ENCODE measurements at places on chromosomes 5 and 9. TPM values are rescaled to one million over a fixed set of nuclear protein-coding genes. Genes with fewer than 3 reads are reported as not detected.

CCNH gene
- 53.7 TPM for total RNA-seq

PCDHA10 gene
- total RNA-seq, result 1.5 TPM

FANCC gene
- 11.3 TPM for total RNA-seq

NFX1 gene
- 36.2 TPM for total RNA-seq

IL13 gene
- total RNA-seq, result not detected

FOXD4L3 gene
- total RNA-seq, result 0.21 TPM

DNA sequence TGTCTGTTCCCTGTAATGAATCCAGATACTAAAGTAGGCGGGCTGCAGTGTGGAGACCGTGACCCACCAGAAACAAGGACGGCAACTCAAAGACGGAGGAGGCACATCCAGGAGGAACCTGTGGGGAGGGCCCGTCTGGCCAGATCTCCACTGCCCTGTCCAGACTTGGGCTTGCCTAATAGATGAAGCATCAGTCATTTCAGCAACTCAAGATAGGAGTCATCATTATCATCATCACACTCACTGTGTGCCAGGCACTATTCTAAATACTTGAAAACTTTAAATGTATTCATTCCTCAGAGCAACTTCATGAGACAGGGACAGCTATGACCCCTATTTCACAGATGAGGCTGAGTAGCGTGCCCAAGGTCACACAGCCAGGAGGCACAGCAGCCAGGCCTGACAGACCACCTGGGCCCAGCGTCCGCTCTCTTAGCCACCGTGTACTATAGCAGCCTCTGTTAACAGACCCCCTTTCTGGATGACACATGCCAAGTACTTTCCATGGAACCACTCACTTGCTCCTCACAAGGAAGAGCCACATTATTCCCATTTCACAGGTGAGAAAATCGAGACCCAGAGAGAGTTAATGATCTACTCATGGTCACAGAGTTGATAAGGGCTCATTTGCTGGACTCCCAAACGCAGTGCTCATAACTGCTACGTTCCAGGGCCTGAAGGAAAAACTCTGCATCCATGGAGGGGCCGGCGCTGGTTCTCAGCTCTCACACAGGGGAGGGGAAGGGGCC, 4.9 kb upstream of the IL4 start:
- no peak overlapping the region for H3K27ac ChIP-seq
- no peaks in the 10 kb centered on the region for H3K36me3 ChIP-seq
- peaks cover 2% of the 10 kb centered on the region for H3K4me1 ChIP-seq
- H3K27me3 ChIP-seq, result no peaks in the 10 kb centered on the region
- DNase-seq, result no peak

GRCh38 chr5:15757103-15757502, 257.1 kb downstream of the FBXL7 start:
- no peaks in the 10 kb centered on the region for H3K27me3 ChIP-seq
- no peaks in the 10 kb centered on the region for H3K36me3 ChIP-seq
- no peak for DNase-seq
- H3K4me1 ChIP-seq, result no peaks in the 10 kb centered on the region
- no peak overlapping the region for H3K4me3 ChIP-seq

GRCh38 chr5:139226131-139226530, 28.0 kb upstream of the SIL1 start:
- H3K27ac ChIP-seq, result no peak overlapping the region
- no peaks in the 10 kb centered on the region for H3K4me1 ChIP-seq
- H3K36me3 ChIP-seq, result no peaks in the 10 kb centered on the region
- no peak for DNase-seq

- H3K27me3 ChIP-seq, result no peaks in the 10 kb centered on the region
- DNase-seq, result no peak
- no peak overlapping the region for H3K27ac ChIP-seq
- H3K36me3 ChIP-seq, result no peaks in the 10 kb centered on the region
These were observed 170.0 kb downstream of the ARL15 start for GRCh38 chr5:54140247-54140840.

DNA sequence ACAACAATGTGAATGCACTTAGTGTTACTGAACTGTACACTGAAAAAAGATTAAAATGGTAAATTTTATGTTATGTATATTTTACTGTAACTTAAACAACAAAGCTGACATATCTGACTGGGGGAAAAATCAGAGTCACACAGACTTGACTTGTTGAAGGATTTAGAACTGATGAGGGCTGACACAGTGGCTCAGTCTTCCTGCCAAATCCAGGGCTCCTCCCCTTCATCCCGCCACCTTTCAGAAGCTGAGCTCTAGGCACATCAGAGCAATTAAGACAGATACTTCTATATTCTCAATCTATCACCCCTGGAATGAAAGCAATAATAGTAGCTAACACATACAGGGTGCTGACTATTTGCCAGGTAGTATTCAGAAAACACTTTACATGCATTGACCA, 27.7 kb upstream of the TAS2R1 start:
- no peaks in the 10 kb centered on the region for H3K4me1 ChIP-seq
- H3K4me3 ChIP-seq, result no peak overlapping the region

- no peak overlapping the region for H3K27ac ChIP-seq
- H3K36me3 ChIP-seq, result no peaks in the 10 kb centered on the region
- no peak overlapping the region for H3K4me3 ChIP-seq
- no peaks in the 10 kb centered on the region for H3K4me1 ChIP-seq
- no peaks in the 10 kb centered on the region for H3K27me3 ChIP-seq
These were observed 475.7 kb upstream of the TNC start for GRCh38 chr9:115593587-115594091.

- no peak overlapping the region for H3K27ac ChIP-seq
- no peaks in the 10 kb centered on the region for H3K27me3 ChIP-seq
- no peak overlapping the region for H3K4me3 ChIP-seq
- DNase-seq, result no peak
These were observed 76.0 kb upstream of the PIP5K1B start for GRCh38 chr9:68629042-68629441.

GRCh38 chr5:120466341-120467006, 2.4 kb downstream of the PRR16 start:
- DNase-seq, result no peak
- no peaks in the 10 kb centered on the region for H3K36me3 ChIP-seq
- H3K4me3 ChIP-seq, result peak overlapping the region; percentile 59

DNA sequence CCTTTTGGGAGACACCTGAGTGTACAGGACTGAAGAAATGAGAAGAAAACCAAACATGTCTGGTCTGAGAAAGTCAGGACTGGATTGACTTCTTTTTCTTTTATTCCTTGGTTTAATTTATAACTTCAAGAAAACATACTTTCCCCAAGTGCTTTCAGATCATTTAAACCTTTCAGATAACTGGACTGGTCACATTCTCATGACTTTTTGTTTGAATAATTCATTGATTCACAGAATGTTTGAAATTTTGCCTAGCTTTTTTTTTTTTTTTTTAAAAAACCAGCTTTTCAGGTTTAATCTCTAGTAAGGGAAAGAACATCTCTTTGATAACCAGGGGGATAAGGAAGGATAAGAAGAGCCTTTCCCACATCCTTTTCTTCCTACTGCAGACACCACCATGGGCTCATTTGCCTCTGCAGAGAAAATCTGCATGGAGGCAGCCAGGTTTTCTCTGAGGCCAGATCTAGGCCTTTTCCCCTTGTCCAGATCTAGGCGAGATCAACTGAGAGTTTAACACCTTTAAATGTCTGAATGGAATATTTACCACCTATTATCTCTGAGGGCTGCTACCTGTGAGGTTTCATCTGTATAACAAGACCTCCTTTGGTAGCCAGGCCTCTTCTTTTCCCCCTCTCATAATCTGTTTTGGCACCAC, 45.0 kb upstream of the SLC28A3 start:
- no peak for DNase-seq
- H3K27ac ChIP-seq, result no peak overlapping the region
- H3K4me3 ChIP-seq, result no peak overlapping the region
- H3K4me1 ChIP-seq, result no peaks in the 10 kb centered on the region

- no peak overlapping the region for H3K27ac ChIP-seq
- no peak overlapping the region for H3K4me3 ChIP-seq
- no peak for DNase-seq
- no peaks in the 10 kb centered on the region for H3K4me1 ChIP-seq
- H3K27me3 ChIP-seq, result no peaks in the 10 kb centered on the region
These were observed 627.7 kb downstream of the CCDC171 start for GRCh38 chr9:16180546-16180945.

DNA sequence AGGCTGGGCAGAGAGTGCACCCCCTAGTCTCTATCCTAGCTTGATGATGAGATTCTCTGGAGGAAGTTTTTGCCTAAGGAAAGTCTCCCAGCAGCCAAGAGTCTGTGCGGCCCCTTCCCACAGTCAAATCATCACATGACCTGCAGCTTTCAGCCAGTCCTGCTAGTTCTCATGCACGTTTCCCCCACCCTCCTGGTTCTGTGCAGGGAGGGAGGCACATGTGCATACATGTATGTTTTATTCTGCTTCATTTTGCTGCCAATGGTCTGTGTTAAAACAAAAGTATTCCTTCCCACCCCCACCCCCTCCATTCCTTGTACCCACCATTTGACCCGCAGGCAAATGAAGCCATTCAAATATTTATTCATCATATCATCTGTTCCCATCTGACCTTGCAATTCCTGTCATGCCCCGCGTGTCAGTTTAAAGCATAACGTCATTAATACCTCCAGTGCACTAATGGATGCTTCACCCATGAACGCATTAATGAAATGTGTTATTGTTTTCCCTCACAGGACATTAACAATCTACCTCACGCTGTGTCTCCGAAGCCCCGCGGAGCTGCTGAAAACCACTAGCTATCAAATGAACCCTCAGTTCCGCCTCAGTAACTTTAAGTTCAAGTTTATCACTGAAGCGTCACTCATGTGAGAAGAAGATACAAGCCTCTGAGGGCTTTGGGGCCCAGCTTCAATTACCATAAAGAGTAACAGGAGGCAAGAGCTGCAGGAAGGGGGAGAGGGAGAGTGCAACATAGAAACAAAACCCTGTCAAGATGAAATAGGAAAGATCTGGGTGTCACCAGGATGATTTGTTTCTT, 139.6 kb downstream of the RASEF start:
- no peak for DNase-seq
- H3K36me3 ChIP-seq, result no peaks in the 10 kb centered on the region
- no peak overlapping the region for H3K4me3 ChIP-seq
- H3K4me1 ChIP-seq, result no peaks in the 10 kb centered on the region
- H3K27ac ChIP-seq, result no peak overlapping the region

GRCh38 chr9:136544548-136544963, 1.3 kb downstream of the NOTCH1 start:
- no peaks in the 10 kb centered on the region for H3K27me3 ChIP-seq
- H3K4me1 ChIP-seq, result peaks cover 65% of the 10 kb centered on the region
- peak overlapping the region; percentile 89 for H3K4me3 ChIP-seq
- peak; percentile 84 for DNase-seq
- H3K36me3 ChIP-seq, result peaks cover 29% of the 10 kb centered on the region

DNA sequence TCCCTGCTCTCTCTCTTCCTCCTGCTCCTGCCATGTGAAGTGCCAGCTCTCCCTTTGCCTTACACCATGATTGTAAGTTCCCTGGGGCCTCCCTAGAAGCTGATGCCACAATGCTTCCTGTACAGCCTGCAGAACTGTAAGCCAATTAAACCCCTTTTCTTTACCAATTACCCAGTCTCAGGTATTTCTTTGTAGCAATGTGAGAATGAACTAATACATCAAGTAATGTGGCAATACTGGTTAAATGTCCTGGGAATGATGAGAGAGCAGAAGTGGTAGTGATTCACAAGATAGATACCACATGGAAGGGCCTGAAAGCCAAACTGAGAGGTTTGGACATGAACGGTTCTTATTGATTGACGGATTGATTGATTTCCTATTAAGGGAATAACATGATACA, 62.6 kb upstream of the IL12B start:
- no peak overlapping the region for H3K27ac ChIP-seq
- no peak overlapping the region for H3K4me3 ChIP-seq
- DNase-seq, result no peak
- no peaks in the 10 kb centered on the region for H3K27me3 ChIP-seq
- H3K36me3 ChIP-seq, result no peaks in the 10 kb centered on the region
- H3K4me1 ChIP-seq, result no peaks in the 10 kb centered on the region

DNA sequence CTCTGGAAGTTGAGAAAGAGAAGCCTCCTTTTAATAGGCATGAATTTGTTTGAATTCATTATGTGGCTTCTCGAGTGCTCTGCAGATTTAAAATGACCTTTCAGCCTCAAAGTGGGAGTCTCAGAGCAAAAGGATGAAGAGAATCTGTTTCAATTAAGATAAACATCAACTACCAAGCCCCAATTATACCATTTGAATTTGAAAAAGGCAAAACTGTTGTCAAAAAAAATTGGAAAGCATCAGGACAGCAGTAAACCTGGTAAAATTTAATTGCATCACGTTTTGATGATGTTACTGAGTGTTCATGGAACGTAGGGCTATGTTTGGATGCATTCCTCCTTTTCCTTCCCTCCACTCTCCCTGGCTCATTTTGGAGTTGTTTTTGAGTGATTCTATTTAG, 637.2 kb downstream of the PDE4D start:
- H3K27me3 ChIP-seq, result no peaks in the 10 kb centered on the region
- no peak overlapping the region for H3K27ac ChIP-seq
- H3K4me3 ChIP-seq, result no peak overlapping the region
- H3K4me1 ChIP-seq, result peaks cover 4% of the 10 kb centered on the region
- H3K36me3 ChIP-seq, result no peaks in the 10 kb centered on the region

DNA sequence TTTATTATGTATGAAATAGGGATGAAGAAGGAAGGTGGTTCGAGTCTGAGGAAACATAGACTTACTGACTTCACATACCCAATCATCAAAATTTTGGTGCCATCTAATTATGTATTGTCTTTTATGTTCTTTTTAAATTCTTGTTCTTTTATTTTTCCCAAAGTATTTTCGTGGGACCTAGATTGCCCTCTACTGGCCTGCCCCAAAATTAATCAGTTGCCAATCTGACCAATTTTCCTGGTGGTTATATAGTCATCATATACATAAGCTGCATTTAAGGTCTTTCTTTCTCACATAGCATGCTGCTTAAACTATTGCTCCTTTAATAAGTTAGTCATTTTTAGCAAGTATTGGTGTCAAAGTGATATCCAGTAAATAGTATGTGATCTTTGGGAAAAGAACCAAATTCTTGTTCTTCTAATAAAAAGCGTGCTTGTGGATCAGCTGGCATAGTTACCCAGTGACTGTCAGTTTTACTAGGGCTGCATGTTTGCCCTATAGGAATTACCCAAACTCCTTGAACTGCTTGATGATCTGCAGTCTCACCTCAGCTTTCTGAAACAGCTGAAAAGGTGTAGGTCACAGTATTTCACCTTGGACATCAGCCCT, 223.5 kb downstream of the SH3GL2 start:
- no peak for DNase-seq
- H3K4me3 ChIP-seq, result no peak overlapping the region
- H3K27me3 ChIP-seq, result no peaks in the 10 kb centered on the region
- no peaks in the 10 kb centered on the region for H3K4me1 ChIP-seq

- H3K27me3 ChIP-seq, result no peaks in the 10 kb centered on the region
- DNase-seq, result no peak
- H3K4me1 ChIP-seq, result peaks cover 5% of the 10 kb centered on the region
- H3K4me3 ChIP-seq, result no peak overlapping the region
These were observed 54.4 kb upstream of the CTSL start for GRCh38 chr9:87671478-87671877.
